ENCODE measurements at places on chromosomes 2 and 18.

- no peak for DNase-seq
Measured at GRCh38 chr2:138081225-138082073, 117.2 kb downstream of the HNMT start.

GRCh38 chr18:69102959-69103358, 297.7 kb upstream of the DOK6 start:
- DNase-seq, result no peak

DNA sequence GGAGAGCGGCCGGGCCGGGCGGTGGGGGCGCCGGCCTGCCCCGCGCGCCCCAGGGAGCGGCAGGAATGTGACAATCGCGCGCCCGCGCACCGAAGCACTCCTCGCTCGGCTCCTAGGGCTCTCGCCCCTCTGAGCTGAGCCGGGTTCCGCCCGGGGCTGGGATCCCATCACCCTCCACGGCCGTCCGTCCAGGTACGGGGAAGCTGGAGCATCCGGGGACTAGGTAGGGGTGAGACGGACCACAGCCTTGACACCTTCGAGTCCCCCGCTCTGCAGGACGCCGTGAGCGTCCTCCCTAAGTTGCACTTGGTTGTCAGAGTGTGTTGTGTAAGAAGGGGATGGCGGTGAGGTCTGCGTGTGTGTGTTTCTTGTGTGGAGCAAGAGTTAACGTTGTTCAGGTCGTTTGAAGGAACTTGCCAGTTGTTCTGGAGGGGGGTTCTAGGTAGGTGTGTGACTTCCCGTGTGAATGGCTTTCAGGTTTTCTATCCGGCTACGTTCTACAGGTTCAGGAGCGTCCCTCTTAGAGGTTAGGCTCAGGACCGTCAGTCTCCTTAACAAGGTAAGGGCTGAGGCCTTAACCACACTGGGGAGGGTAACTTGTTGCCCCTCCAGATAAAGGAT, 393 bp downstream of the IL1R1 start:
- DNase-seq, result no peak

DNA sequence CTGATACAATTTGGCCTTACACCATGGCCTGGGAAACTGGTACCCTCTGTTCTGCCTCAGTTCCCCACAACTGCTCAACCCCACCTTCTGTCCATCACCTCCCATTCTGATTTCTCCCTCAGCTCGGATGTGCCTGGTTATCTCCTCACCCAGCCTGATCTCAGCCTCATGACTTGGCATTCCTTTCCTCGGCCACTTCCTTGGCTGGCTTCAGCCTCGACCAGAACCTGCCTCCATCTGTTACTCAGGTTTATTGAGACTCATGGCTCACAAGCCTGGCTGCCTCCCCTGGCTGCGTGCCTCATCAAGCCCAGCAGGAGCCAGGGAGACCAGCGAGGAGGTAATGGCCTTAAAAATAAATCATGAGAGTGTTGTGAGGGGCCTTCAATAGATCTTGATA, 356.2 kb upstream of the SPRED2 start:
- DNase-seq, result no peak

- no peak for DNase-seq
Measured at GRCh38 chr2:118190474-118190873, 102.2 kb downstream of the INSIG2 start.

Measured in left hindlimb (tissue), 1 donor.